ENCODE measurements at places on chromosomes 3 and 15.
A peak's percentile ranks its signal among the peaks of the same experiment; 100 is the strongest.

- DNase-seq, result no peak
Measured at GRCh38 chr15:68489421-68489820, 57.5 kb upstream of the ITGA11 start.

DNA sequence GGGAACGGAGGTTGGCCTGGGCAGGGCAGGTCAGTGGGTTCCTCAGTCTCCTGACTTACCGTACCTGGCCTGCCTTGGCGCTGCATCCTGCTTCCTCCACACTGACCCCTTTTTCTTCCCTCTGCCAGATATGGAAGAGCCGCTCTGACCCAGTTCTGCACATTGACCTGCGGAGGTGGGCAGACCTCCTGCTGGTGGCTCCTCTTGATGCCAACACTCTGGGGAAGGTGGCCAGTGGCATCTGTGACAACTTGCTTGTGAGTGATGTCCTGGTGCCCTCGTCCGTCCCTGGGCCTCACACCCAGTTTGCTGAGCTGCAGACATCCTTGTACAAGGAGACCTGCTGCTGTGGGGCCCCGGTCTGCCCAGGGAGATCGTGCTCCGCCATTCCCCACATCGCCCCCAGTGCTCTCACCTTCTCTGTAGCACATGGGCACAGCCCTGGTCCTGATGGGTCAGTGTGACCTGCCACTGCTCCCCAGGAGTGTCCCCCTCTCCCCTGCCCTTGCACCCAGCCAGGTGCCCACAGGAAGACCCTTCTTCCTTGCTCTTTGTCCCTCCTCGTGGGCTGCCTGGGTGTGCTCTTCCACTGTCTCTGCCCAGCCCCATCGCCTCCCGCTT lies 21.0 kb downstream of the PPCDC start:
- no peak for DNase-seq

- no peak for DNase-seq
Measured at GRCh38 chr3:171883893-171884279, 40.7 kb downstream of the TMEM212 start.

- DNase-seq, result no peak
Measured at GRCh38 chr3:27095553-27096222, 273.5 kb downstream of the NEK10 start.

DNA sequence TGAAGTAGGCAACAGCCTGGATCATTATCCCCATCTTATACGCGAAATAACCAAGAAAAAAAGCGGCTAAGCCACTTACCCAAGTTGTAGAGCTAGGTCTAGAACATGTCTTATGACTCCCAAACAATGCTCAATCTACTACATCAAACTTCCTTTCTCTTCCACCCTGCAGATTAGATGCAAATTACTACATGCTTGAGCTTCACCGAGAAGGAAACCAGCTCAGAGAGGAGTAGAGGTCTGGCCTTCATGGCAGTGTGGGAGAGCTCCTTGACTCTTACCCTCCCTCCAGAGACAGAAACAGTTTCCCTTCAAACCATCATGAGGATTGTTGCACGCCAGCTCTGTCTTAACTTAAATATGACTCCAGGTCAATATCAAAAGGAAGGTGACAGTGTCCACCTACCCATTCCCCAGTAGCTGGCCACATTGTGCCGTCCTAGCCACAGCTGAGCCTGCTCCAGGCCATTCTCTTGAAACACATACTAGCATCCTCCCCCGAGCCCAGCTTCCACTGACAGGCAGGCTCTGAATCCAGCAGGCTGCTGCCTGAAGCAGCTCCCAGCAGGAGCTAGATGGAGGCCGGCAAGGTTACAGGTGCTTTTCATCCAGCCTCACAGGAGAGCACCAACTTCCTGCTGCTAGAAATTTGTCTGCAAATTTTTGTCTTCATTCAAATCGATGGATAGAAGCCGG lies 56.8 kb downstream of the CPN2 start:
- DNase-seq, result no peak

DNA sequence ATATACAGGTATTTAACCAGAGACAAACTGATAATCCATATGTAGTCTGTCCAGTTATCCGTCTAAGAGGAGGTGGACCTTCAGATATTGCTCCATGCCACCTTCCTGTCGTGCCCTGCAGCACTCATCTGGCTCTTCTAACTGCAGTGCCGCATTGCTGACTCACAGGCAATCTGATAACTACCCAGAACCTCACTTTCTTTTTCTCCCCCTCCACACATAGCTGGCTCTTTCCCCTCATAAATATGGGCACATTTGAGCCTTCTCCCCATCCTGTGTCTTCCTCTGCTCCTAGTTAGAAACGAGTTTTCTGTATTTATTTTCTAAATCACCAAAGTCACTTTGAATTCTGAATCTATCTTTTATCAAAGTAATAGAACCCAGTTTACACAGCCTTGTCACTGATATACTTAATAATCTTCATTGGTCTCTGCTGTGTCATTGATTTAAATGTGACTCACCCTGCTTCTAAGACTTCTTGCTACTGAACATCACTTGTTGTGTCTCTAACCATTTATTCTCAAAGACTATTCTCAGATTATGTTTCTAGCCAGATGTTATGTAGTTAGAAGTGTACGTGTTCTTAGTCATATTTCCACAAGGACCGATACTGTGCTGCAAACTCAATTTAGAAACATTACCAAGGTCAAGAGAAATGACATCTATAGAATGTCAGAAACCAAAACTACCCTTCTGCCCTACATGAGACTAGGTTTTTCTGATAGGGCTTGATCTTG lies 17.4 kb upstream of the KCNMB2 start:
- no peak for DNase-seq

- peak; percentile 64 for DNase-seq
Measured at GRCh38 chr3:23805633-23806533, at the start of gene UBE2E1. UBE2E1 (plus strand) TSS chr3:23805955; CDS start chr3:23807270, 1,315 bp downstream.

DNA sequence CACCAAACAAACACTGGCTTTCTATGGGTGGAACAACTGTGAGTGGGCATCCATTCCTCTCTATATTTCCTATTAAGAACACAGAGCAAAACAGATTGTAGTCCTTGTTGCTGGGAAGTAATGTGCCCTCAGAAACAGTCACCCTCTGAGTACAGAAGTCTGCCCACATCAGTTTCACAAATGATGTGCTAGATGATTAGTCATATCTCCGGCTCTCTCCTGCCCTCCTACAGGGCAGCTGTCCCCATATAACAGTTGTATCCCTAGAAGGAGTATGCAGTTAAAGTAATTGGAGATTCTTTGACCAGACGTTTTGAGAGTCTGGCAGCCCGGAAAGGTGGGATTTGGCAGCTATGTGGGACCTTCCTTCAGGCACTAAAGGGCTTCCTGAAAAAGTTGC lies 159.9 kb downstream of the APBA2 start:
- no peak for DNase-seq

DNA sequence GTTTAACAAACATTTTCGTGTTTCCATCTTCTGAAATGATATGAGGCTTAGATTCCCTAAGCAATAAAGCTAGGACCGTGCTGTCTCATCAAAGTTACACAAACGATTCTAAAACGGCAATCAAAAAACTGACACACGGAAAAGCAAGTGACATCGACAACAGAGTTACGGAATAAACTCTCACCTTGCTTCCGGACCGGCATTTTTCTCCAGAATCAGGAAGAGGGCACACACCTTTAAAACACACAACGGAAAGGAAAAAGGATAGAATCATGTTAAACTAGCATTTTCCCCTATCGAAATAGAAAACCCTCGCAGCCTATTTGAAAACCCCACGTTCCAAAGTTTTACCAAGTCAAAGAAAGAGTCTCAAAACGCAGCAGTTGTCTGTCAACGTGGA lies 1.4 kb downstream of the DLG1 start:
- DNase-seq, result no peak

GRCh38 chr3:7082244-7082643 lies 221.3 kb downstream of the GRM7 start:
- no peak for DNase-seq

DNA sequence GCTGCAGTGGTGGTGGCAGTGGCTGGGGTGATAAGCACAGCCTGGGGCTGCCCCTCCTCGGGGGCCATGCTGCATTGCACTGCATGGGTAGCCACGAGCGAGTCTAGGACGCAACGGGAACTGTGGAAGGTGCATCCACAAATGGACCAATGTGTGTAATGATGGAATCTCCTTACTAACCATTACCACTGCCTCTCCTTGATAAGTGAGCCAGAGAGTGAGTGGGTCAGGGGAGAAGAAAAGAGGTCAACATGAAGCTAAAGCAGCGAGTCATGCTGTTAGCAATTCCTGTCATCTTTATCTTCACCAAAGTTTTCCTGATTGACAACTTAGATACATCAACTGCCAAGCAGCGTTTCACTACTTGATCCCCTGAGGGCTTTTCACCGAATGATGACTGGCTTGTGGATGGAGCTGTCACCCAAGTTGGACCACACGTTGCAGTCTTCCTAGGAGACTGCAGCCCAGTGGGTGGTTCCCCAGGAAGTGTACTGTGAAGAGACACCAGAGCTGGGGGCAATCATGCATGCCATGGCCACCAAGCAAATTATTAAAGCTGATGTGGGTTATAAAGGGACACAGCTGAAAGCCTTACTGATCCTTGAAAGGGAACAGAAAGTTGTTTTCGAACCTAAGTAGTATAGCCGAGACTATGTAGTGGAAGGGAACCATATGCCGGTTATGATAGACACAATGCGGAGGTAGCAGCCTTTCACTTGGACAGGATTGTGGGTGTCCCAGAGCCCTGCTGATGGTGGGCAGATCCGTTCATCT lies 20.6 kb downstream of the SAMD7 start:
- DNase-seq, result no peak

- no peak for DNase-seq
Measured at GRCh38 chr3:264394-265156, 68.0 kb downstream of the CHL1 start.

DNA sequence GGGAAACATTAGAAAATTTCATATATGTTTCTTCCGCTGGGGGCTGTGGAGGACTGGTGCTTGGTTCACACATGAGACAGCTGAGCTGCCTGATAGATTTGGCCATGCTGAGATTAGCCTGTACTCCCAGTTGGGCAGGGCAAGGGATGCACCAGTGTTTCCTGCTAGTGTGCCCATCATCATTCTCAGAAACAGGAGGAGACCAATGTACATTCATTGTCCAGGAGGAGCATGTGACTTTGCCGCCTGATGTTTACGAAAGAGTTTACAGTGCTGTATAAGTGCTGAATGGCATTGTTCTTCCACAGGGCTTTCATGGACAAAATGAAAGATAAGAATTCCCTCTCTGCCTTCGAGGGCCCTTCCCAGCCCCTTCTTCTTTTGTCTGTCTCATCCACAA lies 311.1 kb upstream of the THBS1 start:
- DNase-seq, result no peak

GRCh38 chr15:42070976-42071350 lies 23.4 kb downstream of the PLA2G4D start:
- DNase-seq, result no peak

DNA sequence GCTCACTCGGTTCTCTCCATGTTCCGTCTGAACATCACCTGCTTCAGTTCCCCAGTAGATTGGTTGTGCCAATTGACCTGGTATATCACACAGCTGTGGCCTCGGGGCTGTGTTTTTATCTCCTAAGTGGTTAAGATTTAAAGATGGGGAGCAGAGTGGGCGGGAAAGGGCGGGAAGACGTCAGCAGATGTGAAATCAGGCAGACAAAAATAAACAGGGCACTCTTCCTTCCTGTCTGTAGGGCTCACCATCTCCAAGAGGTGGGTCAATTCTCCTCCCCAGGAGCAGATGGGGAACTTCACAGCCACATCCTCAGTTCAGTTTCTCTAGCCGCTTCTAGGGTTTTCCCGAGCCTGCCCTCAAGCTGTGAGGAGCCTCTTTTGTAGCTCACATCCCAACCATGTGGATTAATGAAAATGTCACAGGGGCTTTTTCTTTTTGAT lies 26.8 kb upstream of the LIMD1 start:
- DNase-seq, result no peak

All from activated CD4-positive, CD25-positive, alpha-beta regulatory T cell treated with anti-CD3 and anti-CD28 coated beads, Interleukin-2, amount 50 U/mL, for 72 hours (primary cell).